ENCODE measurements at places on chromosomes 4 and X. TPM values are rescaled to one million over a fixed set of nuclear protein-coding genes. Genes with fewer than 3 reads are reported as not detected.

- no peak for DNase-seq
These were observed 6.3 kb downstream of the TMEM154 start for GRCh38 chr4:152673489-152673888.

DNA sequence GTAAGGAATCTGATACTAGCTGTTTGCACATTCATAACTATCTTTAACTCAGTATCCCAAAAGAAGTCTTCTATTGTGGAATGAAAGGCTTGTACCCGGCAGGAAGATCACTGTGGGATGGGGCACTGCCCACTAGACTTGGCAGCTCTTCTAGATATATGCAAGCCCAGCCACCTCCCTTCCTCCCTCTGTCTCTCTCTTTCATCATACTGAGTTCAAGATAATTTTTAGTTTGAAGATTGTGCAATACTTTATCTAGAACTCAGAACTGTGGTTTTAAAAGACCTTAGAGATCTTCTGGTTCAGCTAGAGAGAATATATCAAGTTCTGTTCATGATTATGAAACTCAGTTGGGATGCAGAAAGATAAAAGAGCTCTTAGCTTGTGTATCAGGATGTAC, 22.5 kb upstream of the GPR34 start:
- peak; percentile 34 for DNase-seq

Gene MAPK10
- total RNA-seq = 8.0 TPM

Gene TEX13A
- not detected for total RNA-seq

GRCh38 chr4:7631288-7632014, 196.7 kb upstream of the PSAPL1 start:
- DNase-seq = no peak

Gene GAGE12F
- not detected for total RNA-seq

DNA sequence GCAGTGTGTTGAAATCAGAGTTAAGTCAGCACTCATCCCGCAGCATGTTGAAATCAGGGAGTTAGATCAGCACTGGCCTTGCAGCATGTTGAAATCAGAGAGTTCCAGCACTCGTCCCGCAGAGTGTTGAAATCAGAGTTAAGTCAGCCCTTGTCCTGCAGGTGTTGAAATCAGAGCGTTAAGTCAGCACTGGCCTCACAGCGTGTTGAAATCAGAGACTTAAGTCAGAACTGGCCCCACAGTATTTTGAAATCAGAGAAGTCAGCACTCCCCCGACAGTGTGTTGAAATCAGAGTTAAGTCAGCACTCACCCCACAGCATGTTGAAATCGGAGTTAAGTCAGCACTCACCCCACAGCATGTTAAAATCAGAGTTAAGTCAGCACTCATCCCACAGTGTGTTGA, 10.9 kb upstream of the UVSSA start:
- DNase-seq = peak; percentile 69

Gene P2RY10
- not detected for total RNA-seq

Gene GATA1
- total RNA-seq = not detected
